ENCODE measurements at places on chromosomes 6 and 20. TPM values are rescaled to one million over a fixed set of nuclear protein-coding genes. Genes with fewer than 3 reads are reported as not detected.

Gene IP6K3
- total RNA-seq, result 1.00 TPM

Gene COL12A1
- 45.1 TPM for total RNA-seq

DNA sequence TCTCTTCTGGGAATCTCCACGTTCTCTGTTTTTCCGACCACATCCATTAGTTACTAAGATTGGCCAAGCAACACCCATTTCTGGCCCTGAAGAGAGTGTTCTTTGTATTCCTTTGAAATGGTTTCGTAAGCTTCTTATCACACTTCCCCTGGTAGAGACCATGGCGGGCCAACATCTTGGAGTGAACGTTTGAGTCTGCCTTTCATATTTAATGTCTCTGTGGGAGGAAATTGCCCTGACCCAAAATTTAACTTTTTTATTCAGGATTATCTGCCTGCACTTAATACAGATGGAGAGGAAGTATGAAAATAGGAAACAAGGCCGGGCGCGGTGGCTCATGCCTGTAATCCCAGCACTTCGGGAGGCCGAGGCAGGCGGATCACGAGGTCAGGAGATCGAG, 177.0 kb upstream of the SNX9 start:
- DNase-seq, result no peak

Gene PCSK2
- total RNA-seq, result 1.4 TPM

GRCh38 chr6:8080362-8081151, 16.4 kb upstream of the BLOC1S5 start:
- DNase-seq, result no peak

DNA sequence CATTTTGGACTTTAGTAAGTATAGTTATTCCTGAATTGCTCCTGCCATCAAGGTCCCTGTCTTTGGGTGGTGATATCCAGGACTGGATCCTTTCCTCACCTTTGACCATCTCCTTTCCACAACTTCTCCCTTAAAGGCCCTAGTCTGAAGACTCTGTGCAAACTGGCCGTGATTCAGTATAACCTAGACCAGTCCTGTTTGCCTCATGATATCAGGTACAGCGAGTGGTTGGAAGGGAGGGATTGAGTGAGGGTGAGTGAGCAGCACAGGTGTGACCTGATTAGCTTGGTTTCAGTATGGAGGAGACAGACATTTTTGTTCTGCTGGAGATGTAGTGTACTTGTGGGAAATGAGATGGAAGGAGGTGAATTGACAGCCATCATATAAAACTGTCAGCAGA, 2.3 kb upstream of the RRP36 start:
- no peak for DNase-seq

DNA sequence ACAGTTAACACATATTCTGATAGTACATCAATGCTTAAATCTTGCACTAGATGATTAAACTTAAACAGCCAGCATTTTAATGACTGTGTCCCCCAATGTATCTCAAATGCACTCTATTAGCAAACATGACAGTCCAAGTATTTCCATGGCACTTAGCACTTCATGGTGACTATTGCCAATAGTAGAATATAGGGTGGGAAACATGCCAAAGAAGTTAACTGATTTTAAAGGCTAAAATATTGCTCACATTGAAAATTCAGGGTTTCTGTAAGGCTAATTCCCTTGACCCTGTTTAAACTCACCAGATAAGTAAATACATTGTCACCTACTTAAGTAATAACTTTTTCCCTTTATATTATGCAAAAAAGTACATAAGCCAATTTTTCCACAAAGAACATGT, 266.9 kb downstream of the TBC1D32 start:
- DNase-seq, result no peak

Gene MYH7B
- 0.20 TPM for total RNA-seq

DNA sequence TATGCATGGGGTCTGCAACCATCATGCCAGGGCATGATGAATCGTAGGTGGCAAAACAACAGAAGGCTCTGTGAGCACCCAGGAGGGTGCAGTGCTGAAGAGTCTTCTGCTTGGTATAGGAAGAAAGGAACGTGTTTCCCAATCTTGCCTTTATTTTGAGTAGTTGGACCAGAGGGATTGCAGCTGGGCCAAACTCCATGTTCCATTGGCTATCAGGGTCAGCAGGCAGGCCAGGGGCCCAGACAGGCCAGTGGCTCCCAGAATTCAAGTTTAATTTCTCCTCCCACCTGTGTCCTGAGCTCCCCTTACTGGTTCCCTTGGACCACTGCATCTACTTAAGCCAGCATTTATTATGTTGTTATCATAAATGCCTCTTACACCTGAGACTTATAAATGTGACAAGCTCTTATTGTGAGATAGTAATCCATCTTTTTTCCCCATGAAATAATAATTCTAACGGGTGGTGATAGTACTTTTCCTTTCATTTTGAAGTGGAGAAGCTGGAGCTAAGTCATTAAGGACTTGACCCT, 918 bp upstream of the TRIM38 start:
- DNase-seq, result no peak

GRCh38 chr6:157879034-157879872, 56.2 kb downstream of the SNX9 start:
- DNase-seq, result no peak

- DNase-seq, result peak; percentile 65
These were observed at the start of gene FAM184A for GRCh38 chr6:119078376-119079282. FAM184A (minus strand) TSS chr6:119078664; CDS start chr6:119078299, 365 bp downstream.

DNA sequence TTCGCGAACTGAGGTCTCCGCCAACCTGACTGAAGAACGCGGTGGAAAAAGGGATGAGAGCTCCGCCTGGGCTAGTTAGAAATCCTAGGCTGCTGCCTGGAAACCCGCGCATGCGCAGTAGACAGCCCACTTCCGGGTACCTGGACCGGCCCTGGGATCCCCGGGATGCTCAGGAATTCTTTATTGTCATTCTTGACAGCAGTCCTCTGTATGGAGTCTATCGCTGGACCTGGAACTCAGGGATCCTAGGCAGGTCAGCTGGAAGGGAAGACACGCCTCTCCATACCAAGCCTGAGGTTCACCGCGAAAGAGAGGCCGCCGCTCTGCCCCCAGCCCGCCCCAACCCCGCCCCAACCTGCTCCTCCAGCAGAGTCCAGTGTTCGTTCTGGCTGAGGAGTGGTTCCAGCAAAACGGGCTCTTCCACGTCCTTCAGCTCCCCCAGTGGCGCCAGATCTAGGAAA, 1379.2 kb upstream of the DEFB115 start:
- peak; percentile 9 for DNase-seq

Gene DHX35
- total RNA-seq, result 15.5 TPM

DNA sequence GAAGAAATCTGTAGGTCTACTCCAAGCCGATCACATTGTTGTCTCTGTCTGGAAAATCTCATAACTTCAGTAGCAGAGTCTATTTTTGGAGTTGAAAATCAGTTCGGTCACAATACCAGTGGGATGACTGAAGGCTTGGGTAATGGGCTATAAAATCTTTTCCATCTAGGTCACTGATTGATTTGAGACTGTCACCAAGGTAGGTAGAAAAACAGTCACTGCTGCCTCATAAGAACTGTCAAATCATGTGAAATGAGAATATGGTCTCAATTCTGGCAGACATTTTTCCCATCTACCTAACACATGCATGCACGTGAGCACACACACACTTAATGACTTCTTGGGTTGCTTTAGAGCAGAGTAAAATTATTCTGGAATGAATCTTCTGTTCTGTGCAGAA, 1162.8 kb upstream of the CITED2 start:
- DNase-seq, result no peak

- no peak for DNase-seq
These were observed 188.3 kb upstream of the MARCKS start for GRCh38 chr6:113668641-113669408.

Gene GTSF1L
- not detected for total RNA-seq

Gene DEFB132
- total RNA-seq, result not detected

- DNase-seq, result no peak
These were observed 994 bp downstream of the FOXC1 start for GRCh38 chr6:1610497-1611321.

Gene EFHC1
- total RNA-seq, result 17.6 TPM

- no peak for DNase-seq
These were observed 21.3 kb upstream of the TMEM14A start for GRCh38 chr6:52649536-52650160.

GRCh38 chr20:34311118-34312023, 8.2 kb upstream of the AHCY start:
- DNase-seq, result peak; percentile 86

DNA sequence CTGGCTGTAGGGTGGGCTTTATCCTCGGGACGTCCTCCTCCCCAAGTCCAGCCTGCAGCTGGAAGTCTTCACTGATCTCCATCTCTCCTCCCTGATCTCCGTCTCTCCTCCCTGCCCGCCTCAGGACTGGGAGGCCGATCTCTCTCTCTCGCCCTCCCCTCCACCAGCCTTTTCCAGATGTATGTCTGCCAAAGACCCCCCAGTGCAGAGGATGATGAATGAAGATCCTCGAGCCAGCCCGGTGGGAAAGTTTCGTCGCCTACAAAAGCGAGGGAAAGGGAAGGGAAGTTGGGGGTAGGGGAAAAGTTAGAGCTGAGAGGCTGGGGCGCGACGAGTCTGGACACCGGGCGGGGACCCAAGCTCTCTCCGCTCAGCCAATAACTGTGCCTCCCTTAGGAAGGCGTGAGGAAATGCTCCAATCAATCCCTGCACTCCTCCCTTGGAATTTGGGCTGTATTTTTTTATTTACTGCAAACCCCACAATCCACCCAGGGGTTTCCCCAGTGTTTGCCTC, 595 bp upstream of the SRF start:
- peak; percentile 81 for DNase-seq

Gene IL17F
- total RNA-seq, result not detected

Gene SLC24A3
- 6.7 TPM for total RNA-seq

Gene MAVS
- total RNA-seq, result 90.9 TPM

Gene AIF1
- total RNA-seq, result not detected

DNA sequence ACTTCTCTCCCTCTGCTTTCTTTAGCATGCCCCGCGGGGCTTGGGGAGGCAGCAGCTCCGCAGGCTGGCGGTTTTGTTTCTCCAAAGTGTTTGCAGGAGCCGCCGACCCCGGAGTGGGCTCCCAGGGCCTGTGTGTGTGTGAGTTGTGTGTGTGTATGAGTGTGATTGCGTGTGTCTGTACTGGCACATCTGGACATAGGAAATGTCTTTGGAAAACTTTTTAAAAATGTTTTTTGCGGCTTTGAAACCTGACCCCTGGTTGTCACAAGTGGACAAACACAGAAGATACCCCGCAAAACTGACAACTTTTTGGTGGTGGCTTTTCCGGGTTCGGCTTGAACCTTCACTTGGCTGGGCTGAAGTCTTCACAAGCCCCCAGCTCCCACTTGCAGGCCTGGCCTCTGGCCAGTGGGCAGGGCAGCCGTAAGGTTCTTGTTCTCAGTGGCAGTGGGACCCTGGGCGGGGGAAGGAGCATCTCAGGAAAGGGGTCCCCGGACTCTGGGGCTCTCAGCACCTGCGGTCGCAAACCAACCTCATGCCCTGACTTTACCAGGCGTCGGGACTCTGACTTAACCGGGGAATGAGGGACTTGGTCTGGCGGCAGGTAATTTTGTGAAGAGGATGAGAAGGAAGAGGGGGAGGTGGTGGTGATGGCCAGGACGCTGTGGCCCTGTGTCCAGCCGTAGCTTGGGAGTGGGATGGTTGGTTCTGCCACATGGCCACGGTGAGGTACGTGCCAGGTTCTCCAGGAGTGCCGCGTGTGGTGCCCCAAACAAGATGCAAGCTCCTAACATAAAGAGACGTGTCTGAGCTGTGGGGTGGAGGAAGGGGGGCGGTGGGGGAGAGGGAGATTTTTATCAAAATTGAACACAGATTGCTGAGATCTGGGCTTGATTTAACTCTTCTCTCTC, 619 bp downstream of the DAAM2 start:
- DNase-seq, result no peak

DNA sequence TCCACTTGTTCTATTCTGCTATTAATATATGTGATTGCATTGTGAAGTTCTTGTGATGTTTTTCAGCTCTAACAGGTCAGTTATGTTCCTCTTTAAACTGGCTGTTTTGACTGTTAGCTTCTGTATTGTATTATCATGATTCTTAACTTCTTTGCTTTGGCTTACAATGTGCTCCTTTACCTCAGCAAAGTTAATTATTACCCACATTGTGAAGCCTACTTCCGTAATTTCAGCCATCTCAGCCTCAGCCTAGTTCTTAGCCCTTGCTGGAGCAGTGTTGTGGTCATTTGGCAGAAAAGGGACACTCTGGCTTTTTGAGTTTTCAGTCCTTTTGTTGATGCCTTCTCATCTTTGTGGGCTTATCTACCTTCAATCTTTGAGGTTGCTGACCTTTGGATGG, 440.2 kb downstream of the TBC1D32 start:
- no peak for DNase-seq

Gene C4A
- total RNA-seq, result 42.2 TPM

DNA sequence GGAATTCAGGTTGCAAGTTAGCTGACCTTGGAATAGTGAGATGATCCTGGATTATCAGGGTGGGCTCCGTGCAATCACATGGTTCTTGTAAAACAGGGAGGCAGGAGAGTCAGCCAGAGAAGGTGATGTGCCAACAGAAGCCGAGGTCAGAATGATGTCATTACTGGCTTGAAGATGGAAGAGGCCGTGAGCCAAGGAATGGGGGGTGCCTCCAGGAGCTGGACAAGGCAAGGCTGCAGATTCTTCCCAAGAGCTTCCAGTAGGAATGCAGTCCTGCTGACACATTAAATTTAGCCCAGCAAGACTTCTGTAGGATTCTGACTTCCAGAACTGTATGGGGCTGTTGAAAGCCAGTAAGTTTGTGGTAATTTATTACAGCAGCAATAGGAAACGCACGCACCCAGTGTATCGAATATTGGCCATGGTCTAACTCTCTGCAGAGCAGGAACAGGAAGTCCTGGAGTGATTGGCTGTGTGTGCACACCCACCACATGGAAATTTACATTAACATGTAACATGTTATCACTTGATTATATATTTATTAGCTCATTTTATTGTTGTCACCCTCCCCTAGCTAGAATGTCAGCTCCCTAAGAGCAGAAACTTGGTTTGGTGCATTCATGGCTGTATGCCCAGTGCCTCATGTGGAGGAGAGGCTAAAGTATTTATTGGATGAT, 19.1 kb downstream of the SLC24A3 start:
- no peak for DNase-seq

GRCh38 chr6:21522143-21522747, 71.3 kb upstream of the SOX4 start:
- DNase-seq, result no peak

GRCh38 chr20:47775841-47776240, 9.4 kb downstream of the SULF2 start:
- DNase-seq, result no peak

GRCh38 chr6:105275542-105275941, 95.7 kb upstream of the POPDC3 start:
- DNase-seq, result no peak

Gene ZNF334
- total RNA-seq, result 7.1 TPM

Data from transverse colon (tissue), 4 donors.